ENCODE measurements at places on chromosomes 11 and 22.

GRCh38 chr22:33969045-33969444 is 48.8 kb upstream of the LARGE1 start:
- DNase-seq = no peak

GRCh38 chr11:118628861-118629549 is 21.6 kb downstream of the PHLDB1 start:
- no peak for DNase-seq

- peak; percentile 67 for DNase-seq
These were observed 869 bp upstream of the EIF4ENIF1 start for GRCh38 chr22:31490496-31490925.

DNA sequence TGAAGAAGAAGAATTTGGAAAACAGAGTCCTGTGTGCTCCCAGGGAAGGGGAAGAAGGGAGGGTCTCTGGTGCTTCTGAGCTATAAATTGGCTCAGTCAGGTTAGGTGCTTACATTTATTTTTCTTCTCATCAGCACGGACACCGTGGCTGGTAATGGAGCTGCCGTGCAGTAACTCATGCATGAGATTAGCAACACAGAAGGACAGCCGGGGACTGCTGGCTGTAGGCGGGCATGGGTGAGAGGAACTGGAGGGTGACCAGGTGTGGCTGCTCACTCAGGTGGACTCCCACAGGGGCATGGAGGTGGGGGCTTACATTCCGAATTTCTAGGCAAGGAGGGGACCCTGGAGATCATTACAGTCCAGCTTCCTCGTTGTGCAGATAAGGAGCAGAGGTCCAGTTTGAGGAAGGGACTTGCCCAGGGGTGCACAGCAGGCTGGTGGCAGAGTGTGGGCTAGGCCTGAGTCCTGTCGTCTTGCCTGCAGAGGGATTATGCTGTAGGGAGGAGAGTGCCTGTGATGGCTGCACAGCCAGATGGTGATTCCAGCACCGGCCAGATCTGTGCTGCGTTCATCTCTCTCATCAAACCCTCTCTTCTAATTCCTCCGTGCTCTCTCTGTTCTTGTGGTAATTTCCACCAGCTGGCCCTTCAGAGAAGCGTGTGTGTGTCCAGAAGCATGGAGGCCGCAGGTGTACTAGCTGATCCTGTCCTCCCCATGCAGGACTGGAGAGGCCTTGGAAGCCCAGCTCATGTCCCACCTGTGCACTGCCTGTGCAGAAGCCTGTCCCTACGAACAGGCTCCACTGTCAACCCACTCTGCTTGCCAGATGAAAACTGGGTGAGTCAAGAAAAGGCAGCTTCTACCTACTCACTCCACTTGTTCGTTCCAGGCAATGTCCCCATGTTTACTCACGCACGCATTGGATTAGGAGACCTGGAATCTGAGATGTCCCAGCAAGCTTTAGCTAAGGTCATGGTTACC is 78.9 kb downstream of the NTM start:
- no peak for DNase-seq

- DNase-seq = no peak
These were observed 131.1 kb downstream of the RASSF10 start for GRCh38 chr11:13140028-13140870.

DNA sequence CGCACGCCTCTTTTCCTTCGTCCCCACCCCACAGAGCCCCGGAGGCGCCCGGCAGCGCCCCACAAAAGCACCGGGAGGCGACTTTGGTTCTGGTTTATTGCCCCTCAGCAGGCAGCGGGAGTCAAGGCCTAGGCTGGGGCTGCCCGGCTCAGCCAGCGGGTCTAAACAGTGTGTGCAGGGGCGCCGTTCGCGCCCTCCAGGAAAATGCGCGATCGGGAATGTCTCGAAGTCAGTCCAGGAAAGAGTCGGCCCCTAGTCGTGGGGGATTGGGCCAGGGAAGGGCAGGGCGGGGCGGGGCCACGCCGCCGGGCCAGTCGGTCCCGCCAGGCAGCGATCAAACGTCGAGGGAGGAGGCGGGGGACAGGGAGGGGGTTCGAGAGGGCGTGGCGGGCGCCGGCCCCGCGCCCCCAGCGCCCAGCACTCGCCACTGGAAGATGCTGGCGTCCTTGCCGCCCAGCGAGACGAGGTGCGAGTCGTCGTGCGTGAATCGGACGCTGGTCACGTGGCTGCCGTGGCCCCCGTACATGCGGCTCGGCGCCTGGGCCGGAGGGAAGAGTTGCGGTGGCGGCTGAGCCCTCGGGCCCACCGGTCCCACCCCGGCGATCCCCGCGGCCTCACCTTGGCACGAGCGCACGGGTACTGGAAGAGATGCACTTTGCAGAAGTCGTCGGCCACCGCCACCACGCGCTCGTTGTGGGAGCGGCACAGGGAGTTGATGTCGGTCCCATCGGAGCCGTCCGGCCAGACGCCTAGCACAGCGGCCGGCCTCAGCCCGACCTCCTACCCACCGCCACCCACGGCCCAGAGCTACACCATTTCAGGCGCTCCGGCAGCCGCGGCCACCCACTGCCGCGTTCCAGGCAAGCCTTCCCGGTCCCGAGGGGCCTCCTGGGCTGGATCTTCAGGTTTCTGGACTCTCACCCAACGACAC is 741 bp upstream of the MTA2 start:
- DNase-seq = no peak

DNA sequence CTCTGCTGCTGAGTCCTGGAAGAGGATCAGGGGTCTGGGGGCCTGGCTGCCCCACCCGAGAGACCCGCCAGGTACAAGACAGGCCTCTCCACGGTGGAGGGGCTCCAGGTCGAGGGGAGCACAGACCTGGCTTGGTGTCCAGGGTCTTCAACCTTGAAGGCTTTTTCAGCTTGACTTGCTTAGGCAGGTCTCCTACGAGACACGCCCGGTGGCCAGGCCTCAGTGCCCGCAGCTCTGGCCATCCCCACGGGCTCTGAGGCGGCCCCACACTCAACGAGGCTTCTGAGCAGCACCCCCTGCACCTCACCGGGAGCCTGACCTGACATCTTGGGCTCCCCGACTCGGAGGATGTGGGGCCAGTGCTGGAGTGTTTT is 6.6 kb upstream of the PLXNB2 start:
- DNase-seq = no peak

DNA sequence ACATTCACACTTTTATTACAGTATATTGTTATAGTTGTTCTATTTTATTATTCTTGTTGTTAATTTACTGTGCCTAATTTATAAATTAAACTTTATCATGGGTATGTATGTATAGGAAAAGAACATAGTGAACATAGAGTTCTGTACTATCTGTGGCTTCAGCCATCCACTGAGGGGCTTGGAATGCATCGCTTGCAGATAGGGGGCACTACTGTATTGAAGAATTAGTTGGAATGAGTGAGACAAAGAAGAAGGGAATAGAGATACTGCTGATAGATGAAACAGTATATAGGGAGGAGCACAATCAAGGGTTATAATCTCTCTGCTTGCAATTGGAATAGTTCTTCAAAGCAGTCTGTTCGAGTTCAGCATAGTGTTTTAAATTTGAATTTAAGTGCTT is 432.2 kb downstream of the RAB38 start:
- no peak for DNase-seq

DNA sequence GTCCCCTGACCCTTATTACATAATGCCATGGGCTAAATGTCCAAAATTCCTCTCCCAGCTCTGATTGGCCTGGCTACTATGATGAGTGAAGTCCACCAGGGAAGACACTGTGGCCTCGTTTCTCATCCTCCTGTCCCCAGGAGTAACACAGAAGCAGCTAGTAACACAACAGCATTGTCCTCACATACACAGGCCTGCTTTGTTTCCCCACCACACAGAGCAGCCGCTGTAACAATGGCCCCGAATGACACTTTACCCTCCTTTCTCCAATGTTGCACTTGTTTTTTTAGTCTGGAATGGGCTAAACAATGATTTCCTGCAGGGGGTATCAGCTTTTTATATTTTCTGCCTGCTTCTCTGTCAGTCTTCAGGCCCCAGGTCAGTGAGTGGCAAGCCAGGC is at the start of gene PRR5L:
TSS of gene PRR5L (plus strand) at position 363 of the 400 bp plus-strand sequence. CDS start 104,834 bp downstream, outside the sequence.
- no peak for DNase-seq

DNA sequence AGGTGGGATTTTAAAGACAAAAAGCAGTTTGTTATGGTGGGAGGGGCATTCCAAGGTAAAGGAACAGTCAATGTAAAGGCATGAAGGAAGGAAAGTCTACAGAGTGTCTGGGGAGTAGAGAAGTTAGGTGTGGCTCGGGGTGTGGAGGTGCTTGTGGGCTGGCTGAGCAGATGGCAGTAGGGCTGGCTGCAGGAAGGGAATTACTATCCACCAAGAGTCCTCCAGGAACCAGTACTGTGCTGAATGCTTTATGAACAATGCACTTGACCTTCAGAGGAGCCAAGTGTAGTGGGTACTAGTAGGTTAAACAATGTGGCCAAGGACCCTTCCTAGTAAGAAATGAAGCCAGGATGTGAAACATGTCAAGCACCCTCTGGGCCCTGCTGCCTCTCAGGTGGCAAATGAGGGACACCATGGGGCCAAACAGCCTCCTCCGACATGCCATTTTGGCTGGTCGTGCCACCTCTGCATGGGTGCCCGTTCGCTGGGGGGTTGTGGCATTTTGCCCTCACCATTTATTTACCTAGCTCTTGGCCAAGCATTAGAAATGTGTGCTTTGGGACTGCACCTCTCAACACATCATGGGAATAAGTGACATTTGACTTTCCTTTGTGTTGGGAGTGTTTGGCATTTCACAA is 123.6 kb upstream of the TENM4 start:
- DNase-seq = no peak

DNA sequence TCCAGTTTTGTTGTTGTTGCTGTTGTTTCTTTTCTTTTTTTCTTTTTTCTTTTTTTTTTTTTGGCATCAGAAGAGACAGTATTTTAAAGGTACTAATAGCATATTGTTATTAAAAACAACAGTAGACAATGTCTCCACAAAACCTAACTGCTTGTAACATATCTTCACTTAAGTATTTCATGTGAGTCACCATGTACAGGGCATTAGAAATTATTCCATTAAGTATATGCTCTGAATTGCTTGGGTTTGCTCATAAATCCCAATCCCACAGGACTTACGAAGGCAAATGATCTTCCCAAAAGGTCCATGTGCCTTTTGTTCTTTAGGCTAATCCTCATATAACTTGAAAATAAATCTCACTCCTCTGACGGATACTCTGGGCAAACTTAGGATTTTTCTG is 35.9 kb downstream of the MAP6 start:
- DNase-seq = no peak

DNA sequence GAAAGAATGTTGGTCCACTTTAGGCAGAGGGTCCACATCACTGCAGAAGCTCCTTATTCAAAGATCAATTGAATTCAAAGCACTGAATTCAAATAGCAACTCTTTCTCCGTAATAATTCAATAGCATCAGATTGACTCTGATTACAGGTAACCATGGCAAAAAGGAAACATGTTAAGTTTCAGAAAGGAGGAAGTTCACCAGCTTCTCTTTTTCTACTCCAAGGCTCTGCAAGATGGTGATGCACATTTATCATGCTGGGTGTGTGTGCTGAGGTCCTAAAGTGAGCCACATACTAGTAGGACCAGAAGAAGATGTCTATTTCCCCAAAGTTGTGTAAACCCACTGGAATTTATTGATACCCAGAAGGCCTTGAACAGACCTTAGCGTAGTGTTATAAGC is 18.0 kb upstream of the DRD2 start:
- DNase-seq = no peak

DNA sequence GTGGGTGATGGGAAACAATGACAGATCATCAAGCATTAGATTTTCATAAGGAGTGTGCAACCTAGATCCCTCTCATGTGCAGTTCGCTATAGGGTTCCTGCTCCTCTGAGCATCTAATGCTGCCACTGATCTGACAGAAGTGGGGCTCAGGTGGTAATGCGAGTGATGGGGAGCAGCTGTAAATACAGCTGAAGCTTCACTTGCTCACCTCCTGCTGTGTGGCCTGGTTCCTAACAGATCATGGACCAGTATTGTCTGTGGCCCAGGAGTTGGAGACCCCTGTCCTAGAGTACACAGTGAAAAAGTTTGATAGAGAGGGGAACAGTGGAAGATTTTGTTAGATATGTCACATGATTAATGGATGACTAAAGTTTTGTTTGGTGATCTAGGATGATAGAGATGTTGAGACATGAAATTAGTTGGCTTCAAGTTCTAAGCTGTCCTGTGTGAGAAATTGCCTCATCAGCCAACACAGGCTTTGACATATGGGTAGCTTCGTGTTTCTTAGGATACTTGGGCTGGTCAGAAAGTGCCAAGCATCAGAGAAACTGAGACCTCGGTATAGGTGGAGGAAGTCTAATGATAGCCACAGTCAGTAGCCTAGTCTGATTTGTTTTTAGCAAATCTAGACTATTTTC is 47.4 kb downstream of the ARHGEF12 start:
- DNase-seq = no peak

DNA sequence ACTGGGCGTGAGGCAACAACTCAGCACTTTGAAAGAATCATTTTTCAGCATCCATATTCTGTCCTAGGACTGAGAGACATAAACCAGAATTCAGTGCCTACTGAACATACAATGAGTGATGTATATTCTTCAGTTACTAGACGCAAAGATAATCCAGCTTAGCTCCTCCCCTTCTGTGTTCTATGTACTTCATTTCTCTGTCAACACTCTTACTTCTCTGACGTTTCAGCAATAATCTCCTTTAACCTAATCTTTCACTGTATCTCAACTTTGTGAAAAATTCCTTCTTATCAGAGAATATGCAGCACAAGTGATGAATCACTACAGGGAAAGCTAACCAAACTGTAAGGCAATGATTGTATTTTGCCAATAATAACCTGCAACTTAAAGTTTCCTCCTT is 2.5 kb upstream of the OR51B5 start:
- no peak for DNase-seq

DNA sequence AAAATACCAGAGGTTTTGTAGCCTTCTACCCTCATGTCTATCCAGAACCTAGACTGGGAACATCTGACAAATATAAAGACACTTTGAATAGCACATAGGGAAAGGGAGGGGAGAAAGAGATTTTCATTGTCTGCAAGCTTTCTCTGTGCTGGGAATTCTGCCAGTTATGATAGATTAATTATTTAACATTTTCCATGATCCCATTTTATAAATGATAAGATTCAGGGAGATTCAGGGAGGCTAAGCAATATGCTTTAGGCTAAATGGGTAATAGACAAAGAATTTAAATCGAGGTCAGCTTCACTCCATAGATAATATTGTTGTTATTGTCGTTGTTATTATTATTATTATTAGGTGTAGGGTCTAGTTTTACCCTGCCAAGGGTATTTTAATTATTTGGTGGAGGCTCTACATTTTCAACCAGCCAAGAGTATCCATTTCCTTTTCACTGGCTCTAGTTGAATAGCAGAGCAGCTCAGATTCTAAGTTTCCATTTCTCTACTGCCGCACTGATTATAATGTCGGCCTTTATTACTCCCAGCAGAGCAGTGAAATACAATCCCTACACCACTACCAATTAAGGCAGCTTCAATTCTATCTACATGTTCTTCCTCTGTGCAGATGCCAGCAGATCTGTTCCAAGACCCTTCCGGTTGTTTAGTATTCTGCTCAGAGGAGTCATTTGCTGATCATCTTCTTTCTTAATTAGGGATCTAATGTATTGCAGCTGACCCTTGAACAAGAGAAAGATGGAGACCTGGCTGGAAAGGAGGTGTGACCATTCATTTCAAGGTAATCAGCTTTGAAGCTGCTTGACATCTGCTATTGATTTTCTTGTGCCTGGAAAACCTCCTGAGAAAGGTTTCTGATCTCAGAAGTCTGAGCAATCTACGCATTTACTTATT is 23.8 kb upstream of the SYN3 start:
- no peak for DNase-seq

- no peak for DNase-seq
These were observed 258.0 kb downstream of the TENM4 start for GRCh38 chr11:79182794-79183193.
